ENCODE measurements at places on chromosomes 7 and 10.

DNA sequence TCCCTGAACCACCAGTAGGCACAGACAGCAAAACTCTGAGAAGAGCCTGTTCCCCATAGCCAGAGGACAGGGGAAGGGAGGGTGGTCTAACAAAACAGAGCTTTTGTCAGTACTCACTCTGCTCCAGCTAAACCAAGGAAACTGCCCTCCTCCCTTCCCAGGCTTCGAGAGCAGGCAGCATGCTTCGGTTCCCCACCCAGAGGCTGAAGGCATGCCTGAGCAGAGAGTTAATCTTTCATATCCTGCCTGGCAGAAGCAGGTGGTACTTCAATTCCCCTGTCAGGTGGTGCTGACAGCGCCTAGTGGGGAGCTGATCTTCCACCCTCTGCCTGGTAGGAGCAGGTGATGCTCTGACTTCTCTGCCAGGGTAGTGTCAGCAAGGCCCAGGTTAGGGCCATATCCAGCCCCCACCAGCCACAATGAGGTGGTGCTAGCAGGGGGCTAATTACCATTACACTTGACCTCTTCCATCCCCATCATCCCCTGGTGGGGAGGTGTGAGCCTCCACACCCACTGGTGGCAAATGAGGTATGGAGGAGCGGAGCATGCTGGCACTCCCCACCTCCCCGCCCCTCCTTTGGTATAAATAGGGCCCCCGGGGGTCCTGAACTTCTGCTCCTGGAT, 35.1 kb downstream of the SDK1 start:
- DNase-seq, result no peak

GRCh38 chr10:6589287-6590094, 9.4 kb upstream of the PRKCQ start:
- no peak for DNase-seq

DNA sequence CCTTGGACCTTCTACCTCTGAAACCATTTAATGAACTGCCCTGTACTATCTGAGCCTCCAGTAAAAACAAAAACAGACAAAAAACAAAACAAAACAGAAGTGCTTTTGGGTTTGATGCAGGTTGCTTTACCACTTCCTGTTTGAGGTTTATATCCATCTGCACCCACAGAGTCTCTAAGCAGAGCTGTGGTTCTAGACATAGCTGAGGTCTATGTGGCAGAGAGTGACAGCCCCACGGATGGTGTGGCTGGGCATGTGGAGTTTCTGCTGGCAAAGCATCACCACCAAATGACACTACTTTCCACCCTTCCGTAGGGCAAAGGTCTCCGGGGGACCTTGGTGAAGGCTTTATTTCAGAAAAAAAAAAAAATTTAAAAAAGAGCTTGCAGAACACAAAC, 754.2 kb downstream of the GRID1 start:
- no peak for DNase-seq

- no peak for DNase-seq
These were observed 15.4 kb upstream of the EIF5AL1 start for GRCh38 chr10:79496896-79497295.

- no peak for DNase-seq
These were observed 162.8 kb upstream of the ZMIZ1 start for GRCh38 chr10:78905957-78906308.

- no peak for DNase-seq
These were observed 41.5 kb upstream of the NUB1 start for GRCh38 chr7:151299940-151300645.

GRCh38 chr7:136958016-136958415, 89.6 kb downstream of the CHRM2 start:
- no peak for DNase-seq

- no peak for DNase-seq
These were observed 29.1 kb upstream of the NDST2 start for GRCh38 chr10:73840403-73841060.

GRCh38 chr10:810351-810846, 120.9 kb upstream of the DIP2C start:
- no peak for DNase-seq

- no peak for DNase-seq
These were observed 63.5 kb upstream of the LAMB1 start for GRCh38 chr7:108066486-108066885.

DNA sequence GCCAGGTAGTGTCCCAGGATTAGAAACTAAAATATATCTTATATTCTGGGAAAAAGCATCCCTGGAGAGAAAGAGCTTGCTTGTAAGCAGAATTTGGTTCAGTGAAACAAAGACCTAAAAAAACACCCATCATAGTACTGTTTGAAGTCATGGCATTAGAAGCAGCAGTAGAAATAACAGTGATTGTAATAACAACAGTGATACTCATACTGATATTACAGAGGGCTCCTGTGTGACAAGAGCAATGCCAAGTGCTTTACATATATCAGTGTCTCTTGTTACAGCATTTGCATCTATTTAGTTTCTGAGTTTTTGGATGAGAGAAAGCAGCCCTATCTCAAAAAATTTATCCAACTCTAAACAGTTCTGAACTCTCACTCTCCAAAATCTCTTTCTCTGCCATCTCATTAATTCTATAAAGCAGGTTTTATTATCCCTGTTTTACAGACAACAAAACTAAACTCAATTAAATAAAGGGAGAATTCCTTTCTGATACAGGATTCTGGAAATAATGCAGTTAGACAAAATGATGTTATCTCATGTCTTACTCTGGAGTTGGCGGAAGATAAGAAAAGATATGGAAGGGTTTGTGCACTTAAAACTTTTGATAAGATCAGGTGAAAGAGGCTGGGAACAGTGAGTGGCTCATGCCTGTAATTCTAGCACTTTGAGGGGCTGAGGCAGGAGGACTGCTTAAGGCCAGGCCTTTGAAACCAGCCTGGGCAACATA, 146.5 kb upstream of the AOAH start:
- no peak for DNase-seq

DNA sequence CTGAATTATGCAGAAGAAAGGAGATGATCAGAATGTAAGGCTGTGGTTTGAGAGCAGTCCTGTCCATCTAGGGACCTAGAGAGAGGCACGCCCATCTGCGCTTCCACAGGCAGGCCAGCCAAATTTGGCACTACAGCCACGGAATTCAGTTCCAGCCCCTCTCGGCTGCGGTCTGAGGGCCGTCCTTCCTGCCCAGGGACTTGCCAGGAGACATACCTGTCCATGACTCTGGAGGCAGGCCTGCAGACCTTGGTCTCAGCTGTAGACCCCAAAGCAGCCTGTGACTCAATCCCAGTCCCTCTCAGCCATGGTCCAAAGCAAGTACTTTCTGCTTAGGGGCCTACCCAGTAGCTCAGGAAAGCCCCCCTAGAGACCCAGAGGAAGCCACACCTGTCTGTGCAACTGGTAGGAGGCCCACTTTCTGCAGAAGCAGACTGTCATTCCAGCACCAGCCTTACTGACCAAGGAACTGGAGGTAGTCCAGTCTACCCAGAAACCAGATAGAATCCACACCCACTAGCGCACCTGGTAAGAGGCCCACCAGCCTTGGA, 720.9 kb downstream of the PARD3 start:
- no peak for DNase-seq

- no peak for DNase-seq
These were observed 17.6 kb upstream of the CTBP2 start for GRCh38 chr10:125177641-125178640.

- DNase-seq, result no peak
These were observed 163.2 kb downstream of the JAZF1 start for GRCh38 chr7:28017372-28017771.

GRCh38 chr10:22803261-22803885, 89.0 kb upstream of the PIP4K2A start:
- DNase-seq, result no peak

- no peak for DNase-seq
These were observed 39.2 kb downstream of the ELMO1 start for GRCh38 chr7:37409461-37409860.

GRCh38 chr7:33705333-33705833, 200.0 kb upstream of the BMPER start:
- DNase-seq, result no peak

DNA sequence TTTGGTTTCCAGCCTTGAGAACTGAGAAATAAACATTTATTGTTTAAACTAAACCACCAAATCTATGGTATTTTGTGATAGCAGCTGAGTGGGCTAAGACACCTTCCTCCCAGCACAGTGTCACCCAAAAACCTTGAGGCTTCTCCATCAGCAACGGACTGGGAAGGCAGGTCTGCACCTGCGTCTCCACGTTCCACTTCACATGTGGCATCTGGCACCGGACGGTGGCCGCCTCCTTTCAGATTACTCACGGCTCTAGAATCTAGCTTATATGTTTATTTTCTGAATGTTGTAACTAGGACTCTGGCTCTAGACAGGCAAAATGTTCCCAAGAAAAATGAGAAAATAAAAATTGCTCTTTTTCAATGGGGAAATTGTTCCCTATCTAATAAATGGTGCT, 201.0 kb downstream of the ADARB2 start:
- no peak for DNase-seq

DNA sequence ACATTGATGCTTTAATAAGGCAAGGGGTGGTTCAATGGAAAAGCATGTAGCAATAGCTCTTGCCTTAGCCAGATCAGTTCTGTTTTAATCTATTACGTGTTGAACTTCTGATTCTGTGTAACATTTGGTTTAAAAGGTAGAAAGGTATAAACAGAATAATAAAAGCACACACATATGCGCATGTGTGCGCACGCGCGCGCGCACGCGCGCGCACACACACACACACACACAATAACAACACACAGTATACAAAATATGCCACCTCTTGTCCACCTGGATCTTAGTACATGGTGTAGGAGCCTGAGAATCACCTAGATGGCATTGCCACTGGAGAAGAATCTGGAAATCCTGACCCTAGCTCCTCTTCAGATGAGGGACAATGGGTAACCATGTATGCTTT, 49.6 kb upstream of the TEX47 start:
- DNase-seq, result no peak

DNA sequence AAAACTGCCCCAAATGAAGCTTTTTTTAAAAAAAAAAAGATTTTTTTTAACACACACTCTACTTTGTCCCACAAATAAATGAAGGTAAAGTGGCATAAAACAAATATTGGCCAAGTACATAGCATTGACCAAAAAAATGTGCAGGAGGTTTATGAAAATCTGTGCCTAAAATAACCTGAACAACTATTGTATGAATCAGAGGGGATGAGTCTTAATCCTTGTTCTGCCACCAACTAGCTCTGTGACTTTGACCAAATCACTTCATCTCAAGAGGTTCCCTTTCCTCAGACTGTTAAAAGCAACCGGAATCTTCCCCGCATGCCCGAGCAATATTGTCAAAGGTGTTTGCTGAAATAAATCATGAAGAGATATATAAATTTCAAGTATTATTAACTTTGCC, 150.4 kb upstream of the NEBL start:
- DNase-seq, result no peak

DNA sequence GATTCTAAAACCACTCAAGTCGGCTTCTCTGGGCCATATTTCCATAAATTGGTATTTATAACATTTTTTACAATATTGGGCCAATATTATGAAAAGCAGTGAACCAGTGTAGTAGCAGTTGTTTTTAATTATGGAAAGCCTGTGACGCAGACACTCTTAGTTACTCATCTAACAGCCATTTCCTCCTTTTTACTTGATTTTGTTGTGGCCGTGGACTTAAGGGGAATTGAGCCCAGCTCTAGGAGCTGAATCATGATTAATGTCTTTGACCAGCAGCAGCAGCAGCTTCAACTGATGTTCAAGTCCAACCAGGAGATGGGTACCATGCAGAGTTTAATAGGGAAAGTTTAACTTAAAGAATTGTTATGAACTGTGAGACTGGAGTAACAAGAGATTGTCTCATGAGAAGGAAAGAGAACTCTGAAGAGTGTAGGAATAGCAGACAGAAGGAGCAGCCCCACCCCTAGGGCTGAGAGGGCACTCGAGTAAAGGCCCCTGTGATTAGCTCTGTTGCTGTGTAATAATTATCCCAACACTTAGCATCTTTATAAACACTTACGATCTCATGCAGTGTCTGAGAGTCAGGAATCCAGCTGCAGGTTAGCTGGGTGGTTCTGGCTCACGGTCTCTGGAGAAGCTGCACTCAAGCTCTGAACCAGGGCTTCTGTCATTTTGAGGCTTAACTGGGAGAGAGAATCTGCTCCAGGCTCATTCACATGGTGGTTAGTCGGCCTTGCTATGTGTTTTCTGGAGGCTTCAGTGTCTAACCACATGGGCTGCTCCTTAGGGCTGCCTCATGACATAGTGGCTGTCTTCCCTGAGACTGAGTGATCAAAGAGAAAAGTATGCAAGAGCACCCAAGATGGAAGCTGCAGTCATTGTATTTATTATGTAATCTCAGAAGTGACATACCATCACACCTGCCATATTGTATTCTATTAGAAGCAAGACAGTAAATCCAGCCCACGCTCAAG, 4.6 kb downstream of the LANCL2 start:
- DNase-seq, result no peak

GRCh38 chr10:126336801-126337200, 51.5 kb downstream of the ADAM12 start:
- no peak for DNase-seq

- DNase-seq, result no peak
These were observed 679.4 kb upstream of the C7orf33 start for GRCh38 chr7:147911201-147911601.

- DNase-seq, result no peak
These were observed 616.1 kb downstream of the LRMDA start for GRCh38 chr10:76047521-76047920.

GRCh38 chr7:100665168-100665726, 8.3 kb upstream of the GNB2 start:
- DNase-seq, result no peak

DNA sequence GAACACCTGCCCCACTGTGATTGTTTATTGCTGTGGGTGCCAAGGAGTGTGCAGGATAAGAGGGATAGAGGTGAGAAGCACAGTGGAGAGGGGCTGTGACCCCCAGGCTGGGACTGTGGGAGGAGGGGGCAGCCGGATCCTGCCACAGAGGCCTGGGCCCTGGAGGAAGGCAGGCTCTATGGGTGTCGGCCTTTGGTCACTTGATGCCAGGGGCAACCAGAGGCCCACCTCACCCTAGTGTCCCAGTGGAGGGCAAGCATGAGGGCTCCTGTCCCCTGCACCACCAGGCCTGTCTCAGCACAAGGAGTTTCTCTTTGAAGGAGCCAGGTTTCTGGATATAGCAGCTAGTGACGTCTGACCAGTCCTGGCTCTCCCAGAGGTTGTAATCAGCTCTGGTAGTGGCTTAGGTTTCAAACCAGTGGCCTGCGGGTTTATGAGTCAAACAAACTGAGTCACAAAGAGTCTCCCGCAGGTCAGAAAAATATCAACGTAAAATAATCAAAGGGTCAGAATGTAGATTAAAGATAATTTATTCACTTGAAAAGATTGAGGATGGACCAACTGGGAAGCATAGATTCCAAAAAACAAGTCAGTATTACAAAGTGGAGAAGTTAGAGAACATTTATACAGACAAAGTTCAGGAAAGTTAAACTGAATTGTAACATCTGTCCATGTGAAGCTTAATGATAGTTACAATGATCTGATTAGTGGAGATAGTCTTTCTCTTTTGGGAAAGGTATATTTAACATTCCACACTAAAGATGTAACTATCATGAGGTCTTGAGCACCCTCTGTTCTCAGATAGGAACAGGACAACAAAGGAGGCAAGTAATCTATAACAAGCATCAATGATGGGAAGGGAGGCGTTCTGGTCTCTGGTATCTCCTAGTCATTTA, 37.2 kb upstream of the ZNF488 start:
- DNase-seq, result no peak

GRCh38 chr7:85765698-85766298, 578.9 kb upstream of the SEMA3D start:
- peak; percentile 54 for DNase-seq
